Adrenal gland (tissue), 19 donors: ENCODE measurements at places on chromosomes 6 and 20. TPM values are rescaled to one million over a fixed set of nuclear protein-coding genes. Genes with fewer than 3 reads are reported as not detected.

The TSPO2 gene
- not detected for total RNA-seq

The FOXQ1 gene
- total RNA-seq = not detected

The PROCR gene
- total RNA-seq = 87.0 TPM

DNA sequence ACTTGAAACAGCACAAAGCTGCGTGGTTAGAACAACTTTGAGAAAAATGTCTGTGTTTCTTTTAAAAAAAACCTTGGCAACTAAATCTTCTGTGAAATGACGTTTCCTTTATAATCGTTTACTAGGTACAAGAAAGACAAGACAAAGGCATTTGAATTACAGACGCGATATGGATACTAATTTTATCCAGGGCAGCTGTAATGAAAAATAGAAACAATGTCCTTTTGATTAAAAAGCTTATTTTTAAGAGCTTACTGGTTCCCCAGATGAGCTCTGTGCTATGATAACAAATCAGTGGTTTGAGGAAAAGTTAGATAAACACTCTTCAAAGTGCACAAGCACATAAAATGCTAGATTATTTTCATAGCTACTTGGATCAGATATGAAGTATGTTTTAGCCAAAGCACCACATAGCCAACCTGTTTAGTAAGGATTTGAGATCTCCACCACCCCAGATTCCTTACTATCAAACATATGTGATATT, 1.6 kb upstream of the SYNCRIP start:
- no peak for DNase-seq

GRCh38 chr6:101443315-101443714, 49.8 kb downstream of the GRIK2 start:
- no peak for DNase-seq

DNA sequence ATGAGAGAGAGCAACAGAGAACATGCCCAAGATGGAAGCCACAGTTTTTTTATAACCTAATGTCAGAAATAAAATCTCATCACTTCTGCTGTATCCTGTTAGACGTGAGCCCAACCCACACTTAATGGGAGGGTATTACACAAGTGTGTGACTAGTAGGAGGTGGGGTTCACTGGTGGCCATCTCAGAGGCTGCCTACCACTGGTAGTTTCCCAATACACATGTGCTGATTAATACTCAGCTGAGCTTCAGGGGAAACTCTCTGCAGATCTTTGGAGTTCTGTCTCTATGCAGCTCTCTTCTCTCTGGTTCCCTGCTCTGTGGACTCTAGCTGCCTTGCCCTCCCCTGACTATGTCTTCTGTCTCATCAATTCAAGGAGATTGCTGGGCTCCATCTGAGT, 35.7 kb downstream of the CNBD2 start:
- no peak for DNase-seq

DNA sequence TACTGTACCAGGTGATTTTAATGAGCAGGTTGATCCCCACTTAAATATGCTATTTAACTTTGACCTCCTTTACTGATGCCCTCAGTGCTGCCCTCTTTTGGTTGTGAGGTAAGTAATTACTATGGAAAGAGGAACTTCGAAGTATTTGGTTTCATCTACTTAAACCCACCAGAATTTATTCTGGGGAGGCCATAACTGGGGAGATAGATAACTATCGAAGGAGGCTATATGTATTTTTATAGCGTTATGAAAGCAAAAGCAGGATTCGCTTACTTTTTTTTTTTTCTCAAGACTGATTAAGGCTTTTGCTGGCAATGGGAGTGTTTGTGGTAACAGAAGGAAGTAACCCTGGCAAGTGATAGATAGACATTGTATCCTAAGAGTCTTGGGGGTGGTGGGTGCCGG, 168.9 kb upstream of the CENPW start:
- no peak for DNase-seq

GRCh38 chr20:52959125-52959524, 13.0 kb upstream of the TSHZ2 start:
- no peak for DNase-seq

DNA sequence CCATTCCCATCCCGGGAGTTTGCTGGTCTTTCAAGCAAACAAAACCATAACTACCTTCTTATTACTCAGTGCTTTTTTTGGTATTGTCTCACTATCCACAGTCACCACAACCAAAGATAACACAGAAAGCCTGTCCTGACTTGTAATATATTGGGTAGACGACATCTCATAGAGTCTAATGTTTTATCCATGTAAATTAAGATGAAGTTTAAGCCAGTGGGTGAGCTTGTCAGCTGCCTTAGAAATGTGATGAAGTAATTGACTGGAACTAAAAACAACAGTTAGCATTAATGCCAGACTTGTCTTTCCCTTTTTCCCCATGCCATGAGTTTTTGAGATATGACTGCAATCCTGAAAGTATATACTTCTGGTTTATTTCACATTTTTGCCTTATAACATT, 282.7 kb upstream of the PRDM1 start:
- DNase-seq = no peak

- no peak for DNase-seq
These were observed 229.3 kb downstream of the RFPL4B start for GRCh38 chr6:112576423-112576822.

- no peak for DNase-seq
These were observed 47.5 kb downstream of the SNRNP48 start for GRCh38 chr6:7637533-7637932.

GRCh38 chr6:109512271-109512817, 29.3 kb upstream of the ZBTB24 start:
- no peak for DNase-seq

GRCh38 chr6:12865671-12866181, 149.2 kb downstream of the PHACTR1 start:
- no peak for DNase-seq
